ENCODE measurements at places on chromosomes 7 and 10.

GRCh38 chr7:12805957-12806356 is 118.5 kb downstream of the ARL4A start:
- DNase-seq: no peak

DNA sequence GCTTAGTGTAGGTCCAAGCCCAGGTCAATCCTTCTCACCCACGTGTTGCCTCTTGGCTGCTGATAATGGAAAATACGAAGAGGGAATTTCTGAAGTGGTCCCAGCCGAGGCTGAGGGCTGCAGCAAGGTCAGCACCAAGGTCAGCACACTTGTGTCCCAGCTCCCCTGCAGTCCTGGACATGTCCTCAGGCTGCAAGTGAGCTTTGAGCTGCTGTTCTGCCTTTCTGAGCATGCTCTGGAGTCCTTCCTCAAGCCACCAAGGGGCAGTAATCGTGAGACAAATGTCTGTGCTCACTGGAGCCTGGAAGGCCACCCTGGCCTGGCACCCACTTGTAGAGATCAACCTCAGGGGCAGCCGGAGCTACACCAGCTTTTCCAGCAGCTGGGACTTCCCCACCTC is 28.3 kb downstream of the DRGX start:
- no peak for DNase-seq

GRCh38 chr7:80183900-80184685 is 49.5 kb downstream of the GNAI1 start:
- no peak for DNase-seq

GRCh38 chr7:44062180-44062902 is 3.0 kb downstream of the PGAM2 start:
- no peak for DNase-seq

- DNase-seq: no peak
Observed at GRCh38 chr10:121084675-121085070, 233.5 kb downstream of the WDR11 start.

- DNase-seq: no peak
Observed at GRCh38 chr10:77117501-77117900, 520.1 kb downstream of the KCNMA1 start.

GRCh38 chr7:138745189-138745588 is 44.0 kb upstream of the SVOPL start:
- DNase-seq: no peak

DNA sequence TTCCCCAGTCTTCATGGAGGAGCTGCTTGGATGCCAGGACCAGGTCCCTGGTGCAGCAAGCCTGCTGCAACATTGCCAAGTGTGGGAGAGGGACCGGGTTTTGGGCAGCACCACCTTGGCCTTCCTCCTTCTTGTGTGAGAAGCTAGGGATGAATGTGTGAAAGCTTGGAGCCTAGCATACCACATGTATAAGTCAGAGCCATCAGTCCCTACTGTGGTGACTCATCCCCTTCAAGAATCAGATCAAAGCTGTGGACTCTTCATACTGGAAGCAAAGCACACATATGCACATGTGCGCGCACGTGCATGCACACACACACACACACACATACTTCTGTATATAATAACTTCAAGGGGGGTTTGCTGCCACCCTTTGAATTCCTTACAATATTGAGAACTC is 527.8 kb downstream of the LRMDA start:
- DNase-seq: no peak

DNA sequence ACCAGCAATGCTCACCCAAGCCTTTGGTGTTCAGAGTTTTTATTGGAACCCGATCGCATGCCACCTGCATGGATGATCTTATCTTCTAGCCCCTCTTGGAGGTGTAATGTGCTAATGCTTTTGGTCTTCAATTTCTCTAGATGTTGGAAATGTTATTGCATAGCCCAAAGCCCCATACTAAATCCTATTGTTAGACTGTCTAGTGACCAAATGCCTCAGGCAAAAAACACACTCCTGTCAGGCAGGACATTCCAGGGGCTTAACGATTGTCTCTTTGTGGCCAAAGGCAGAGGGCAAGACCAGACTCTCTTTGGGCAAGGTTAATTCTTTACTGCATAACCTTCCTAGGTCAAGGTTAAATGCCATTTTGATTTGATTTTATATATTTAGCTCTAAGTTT is 187.9 kb downstream of the BMPER start:
- no peak for DNase-seq

GRCh38 chr10:90798482-90798881 is 59.4 kb downstream of the HTR7 start:
- DNase-seq: no peak

GRCh38 chr7:156927571-156928405 is 21.7 kb upstream of the NOM1 start:
- DNase-seq: no peak

GRCh38 chr7:76430211-76430610 is 5.5 kb downstream of the ZP3 start:
- DNase-seq: no peak
